ENCODE measurements at places on chromosomes 7 and 10.

DNA sequence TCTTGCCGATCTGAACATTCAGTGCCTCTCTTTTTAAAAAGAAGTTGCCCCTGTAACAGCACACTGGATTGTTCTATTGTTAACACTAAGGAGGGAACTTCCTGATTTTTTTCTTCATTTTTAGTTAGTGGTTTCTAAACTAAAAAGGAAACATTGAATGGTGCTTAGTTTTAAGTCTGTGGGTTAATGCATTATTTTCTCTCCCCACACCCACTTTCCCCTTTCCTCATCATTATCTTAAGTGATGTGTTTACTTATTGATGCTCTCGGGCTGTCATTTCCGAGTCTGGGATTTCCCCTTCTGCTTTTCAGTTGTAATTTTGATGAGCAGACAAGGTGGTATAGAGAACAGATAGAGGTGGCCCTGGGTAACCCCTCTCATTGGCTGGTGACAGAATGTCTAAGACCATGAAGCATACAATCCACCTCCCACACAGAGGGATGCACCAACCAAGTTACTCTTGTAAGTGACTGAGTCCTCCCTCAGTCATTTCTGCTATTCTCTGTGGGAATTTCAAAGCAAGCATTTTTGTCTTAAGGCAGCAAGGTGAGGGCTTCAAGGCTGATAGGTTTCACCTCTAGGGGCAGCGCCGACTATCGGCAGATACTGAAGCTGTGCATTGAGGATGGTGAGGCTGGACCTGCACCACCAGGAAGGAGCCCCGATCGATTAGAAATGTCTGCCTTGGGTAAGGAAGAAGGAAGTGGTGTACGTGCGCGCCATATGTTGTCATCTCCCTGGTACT lies 49.5 kb downstream of the CHN2 start:
- no peak for DNase-seq

DNA sequence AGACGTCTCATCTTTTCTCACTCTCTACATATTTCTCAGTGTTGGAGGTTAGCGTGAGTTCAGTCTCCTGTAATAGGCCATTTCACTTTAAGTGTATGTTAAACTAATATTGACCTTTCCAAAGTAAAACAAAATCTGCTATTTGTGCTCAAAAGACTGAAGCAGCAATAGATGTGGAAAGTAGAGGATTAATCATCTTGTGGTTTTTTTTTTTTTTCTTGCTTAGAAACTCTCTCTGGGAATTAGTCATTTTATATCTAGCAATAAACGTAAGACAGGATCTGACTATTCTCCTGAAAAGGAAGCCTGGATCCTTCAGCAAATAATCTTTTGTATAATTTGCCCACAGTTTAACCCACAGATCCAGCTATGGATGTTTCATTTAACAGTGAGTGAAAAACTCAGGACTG lies 81.7 kb downstream of the NRP1 start:
- DNase-seq = no peak

DNA sequence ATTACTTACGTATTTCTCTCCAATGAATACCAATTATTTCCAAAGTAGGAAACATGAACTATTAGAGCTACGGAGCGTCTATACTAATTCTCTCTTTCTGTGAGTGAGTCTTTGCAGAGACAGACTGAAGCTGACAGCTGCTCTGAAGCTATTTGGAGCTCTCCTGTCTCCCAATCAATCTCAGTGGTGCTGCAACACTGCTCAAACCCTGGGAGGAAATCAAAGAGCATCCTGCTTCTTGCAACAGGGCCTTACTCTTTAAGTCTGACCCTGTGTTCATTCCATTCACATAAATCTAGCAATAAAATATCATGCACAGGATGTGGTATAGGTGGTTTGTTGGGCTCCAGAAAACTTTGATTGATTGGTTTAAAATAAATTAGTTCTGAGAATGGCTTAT lies 685.7 kb upstream of the IGFBP3 start:
- DNase-seq = no peak

DNA sequence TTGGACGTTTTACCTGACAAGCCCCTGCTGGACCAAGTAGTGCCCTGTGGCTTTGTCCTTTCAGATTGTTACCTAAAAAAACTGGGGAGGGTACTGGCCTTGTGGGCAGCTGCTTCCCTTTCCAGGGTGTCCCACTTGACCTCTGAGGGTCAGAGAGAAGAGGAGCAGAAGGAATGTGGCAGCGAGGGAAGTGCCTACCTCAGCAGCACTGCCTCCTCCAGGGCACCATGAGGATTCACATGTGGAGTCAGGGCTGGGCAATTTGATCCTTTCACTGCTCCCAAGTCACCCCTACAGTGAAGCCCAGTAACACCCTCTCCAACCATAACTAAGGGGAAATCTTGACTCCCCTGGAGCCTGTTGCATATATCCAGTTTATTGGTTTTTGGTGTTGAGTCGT lies 64.6 kb downstream of the ITGB1 start:
- DNase-seq = no peak

DNA sequence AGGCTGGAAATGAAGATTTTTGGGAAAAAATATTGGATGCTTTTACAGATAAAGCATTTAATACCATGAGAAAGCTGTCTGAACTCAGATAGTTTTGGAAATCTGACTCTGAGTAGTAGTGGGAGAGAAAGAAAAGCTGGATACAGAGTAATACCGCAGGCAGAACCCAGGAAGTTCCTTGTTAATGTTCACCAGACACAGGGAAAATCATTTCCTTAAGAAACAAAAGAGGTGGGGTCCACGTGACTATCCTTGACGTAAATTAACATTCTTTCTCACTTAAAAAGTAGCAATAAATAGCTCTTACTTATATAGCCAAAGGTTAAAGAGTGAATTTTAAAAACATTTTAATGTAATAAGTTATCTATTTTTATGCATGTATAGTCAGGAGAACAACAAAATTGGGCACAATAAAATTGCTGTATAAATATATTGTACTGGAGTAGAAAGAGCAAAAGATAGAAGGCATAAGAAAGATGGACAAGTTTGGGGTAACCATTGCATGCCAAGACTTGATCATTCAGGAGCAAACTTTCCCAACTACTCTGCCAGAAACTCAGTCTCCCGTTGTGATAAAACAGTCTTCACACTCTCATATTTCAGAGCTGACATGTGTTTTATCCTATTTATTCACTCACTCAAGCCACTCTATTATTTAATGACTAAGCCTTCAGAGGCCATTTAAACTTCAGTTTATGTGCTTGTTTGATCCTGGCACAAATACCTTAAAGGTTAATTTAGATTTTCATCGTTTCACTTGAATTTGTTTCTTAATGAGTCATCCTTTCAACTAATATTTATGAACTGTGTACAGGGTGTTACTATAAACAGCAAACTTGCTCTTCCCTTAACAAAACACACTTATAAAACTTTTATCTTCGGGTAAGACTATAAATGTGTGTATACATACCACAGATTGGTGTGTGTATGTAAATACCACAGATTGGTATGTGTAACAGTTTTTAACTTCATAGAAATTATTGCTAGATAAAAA lies 143.1 kb downstream of the GNAI1 start:
- peak; percentile 94 for DNase-seq

DNA sequence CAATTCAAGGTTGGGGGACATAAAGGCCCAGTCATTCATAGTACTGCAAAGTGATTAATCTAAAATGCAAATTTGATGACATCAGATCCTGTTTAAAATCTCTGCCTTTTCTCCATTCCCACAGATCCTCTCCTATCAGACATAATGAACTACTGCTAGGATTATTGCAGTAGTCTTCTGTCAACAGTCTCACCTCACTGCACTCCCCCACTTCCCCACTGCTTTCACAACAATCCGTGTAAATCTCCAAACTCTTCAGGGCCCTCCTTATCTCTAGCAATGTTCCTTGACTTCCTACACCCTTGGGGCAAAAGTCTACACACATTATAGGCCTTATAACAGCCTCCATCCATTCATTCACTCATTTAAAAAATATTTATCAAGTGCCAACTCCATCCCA lies 112.4 kb downstream of the KBTBD2 start:
- DNase-seq = no peak

DNA sequence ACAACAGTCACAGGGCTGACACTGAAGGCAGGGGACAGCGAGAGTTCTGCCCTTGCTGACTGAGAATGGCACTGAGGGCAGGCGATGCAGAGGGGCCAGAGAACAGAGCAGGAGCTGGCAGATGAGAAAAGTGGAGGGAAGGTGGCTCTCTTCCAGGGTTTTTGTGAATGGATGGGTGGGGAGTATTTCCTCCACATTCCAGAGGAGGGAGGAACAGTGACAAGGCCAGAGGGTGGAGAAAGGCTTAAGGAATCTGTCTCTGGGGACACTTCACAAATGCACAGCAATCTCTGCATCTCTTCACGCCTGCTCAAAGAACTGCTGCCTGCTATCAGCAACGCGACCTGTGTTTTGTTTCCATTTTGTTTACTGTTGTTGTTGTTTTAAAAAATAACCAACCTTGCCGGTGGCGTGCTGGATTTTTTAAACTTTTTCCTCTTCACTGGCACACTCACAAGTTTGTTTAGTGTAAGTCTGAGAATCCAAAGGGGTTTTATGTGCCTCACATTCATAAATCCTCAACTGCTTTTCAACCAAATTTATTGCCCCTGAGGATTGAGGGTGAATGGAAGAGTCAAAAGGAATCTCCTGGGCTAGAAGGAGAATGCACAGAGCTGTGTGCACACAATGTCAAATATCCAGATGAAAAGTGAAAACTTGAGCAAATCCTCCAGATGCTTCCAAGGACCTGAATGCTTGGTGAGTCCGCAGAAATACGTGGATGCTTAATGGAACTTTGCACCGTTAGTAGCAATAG lies 129.3 kb downstream of the GLI3 start:
- no peak for DNase-seq

GRCh38 chr7:106281585-106282318 lies 3.0 kb downstream of the NAMPT start:
- DNase-seq = no peak

GRCh38 chr7:75900617-75901315 lies 14.2 kb upstream of the POR start:
- DNase-seq = no peak

GRCh38 chr7:139614886-139615285 lies 91.4 kb downstream of the CLEC2L start:
- DNase-seq = no peak

DNA sequence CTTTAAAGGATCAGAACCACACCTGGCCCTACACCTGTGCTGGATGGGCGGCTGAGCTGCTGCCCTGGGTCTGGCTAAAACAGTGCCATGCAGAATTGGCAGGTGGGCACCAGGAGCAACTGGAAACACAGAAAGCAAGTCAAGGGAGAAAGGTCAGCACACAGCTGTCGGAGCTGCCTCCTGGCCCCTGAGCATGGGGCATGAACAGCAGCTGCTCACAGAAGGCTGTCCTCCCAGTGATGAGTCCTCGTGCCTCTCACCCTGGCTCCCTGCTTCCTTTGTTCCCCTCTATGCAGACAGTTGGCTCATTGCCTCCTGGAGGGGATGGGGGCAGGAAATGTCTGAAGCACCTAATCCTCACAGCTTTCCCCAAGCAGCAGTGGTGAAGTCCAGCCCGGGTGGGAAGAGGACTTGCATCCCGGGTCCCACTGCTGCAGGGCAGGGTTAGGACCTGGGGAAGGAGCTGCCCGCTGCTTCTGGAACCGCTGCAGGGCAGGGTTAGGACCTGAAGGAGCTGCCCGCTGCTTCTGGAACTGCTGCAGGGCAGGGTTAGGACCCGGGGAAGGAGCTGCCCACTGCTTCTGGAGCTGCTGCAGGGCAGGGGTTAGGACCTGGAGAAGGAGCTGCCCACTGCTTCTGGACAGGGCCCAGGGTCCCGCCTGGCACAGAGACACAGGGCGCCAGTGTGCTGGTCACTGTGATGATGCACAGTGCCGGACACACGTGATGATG lies 37.3 kb downstream of the VIPR2 start:
- no peak for DNase-seq

GRCh38 chr7:4796453-4796852 lies 21.0 kb downstream of the AP5Z1 start:
- DNase-seq = no peak

DNA sequence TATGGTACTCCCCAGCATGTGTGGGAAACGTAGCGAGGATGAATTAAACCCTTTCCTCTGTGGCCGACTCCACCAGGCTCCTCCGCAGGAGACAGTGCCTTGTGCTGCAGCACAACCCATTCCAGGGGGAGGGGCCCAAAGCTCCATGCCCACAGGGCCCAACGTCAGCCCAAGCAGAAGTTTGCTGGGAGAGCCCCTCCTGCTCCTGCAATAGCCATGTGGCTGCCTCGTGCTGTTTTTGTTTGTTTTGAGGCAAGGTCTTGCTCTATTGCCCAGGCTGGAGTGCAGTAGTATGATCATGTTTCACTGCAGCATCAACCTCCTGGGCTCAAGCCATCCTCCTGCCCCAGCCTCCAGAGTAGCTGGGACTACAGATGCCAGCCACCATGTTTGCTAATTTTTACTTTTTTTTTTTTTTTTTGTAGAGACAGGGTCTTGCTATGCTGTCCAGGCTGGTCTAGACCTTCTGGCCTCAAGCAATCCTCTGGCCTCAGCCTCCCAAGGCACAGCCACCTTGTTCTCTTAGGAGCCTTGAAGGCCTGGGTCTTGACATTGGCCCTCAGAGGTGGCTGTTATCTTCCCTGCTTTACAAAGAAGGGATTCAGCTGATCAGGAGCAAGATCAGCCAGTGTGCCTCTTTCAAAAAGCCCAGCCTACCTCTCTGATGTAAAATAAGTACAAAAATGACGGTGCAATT lies 102.8 kb downstream of the DYNC2I1 start:
- DNase-seq = no peak

DNA sequence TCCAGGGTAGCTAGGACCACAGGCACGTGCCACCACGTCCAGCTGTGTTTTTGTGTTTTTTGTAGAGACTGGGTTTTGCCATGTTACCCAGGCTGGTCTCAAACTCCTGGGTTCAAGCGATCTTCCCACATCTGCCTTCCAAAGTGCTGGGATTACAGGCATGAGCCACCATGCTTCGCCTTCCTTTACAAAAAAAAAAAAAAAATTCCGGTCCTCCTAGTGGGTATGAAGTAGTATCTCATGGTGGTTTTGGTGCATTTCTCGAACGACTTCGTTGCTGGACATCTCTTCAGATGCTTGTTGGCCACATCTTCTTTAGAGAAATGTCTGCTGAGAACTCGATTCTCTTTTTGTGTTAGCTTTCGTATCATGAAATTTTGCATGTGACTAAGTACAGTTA lies 3.9 kb downstream of the PROSER2 start:
- no peak for DNase-seq

GRCh38 chr10:116306847-116307246 lies 17.4 kb upstream of the CCDC172 start:
- no peak for DNase-seq

DNA sequence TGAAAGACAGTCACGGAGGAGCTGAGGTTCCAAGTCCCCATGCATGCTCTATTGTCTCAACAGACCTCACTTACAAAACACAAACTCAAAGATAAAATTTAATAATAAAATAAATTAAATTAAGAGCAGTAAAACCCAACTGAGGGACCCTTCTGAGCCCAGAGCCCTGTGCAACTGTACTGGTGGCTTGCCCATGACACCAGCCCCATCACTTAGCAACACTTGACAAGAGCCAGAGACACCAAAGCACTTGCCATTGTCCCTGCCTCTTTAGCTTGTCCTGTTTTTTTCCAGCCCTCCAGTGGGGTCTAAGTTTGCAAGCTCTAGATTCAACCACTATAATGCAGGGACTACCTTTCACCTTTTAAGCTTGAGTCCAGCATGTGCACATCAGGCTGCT lies 117.9 kb downstream of the JCAD start:
- DNase-seq = no peak
